Glutamatergic neuron (in vitro differentiated cells): ENCODE measurements at places on chromosomes 2 and 18. TPM values are rescaled to one million over a fixed set of nuclear protein-coding genes. Genes with fewer than 3 reads are reported as not detected.

DNA sequence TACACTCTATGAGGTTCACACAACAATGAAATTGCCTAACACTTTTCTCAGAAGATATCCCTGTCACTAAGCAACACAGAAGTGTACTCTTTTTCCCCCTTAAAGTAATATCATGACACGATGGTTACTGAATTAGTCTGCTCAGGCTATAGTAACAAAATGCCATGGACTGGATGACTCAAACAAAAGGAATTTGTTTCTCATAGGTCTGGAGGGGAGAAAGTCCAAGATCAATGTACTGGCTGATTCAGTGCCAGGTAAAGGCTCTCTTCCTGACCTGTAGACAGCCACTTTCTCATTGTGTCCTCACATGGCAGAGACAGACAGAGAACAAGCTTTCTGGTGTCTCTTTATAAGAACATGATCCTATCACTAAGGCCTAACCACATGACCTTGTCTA is 211.9 kb downstream of the RBM43 start:
- H3K4me1 ChIP-seq, result peaks cover 4% of the 10 kb centered on the region
- no peak overlapping the region for H3K27ac ChIP-seq
- DNase-seq, result no peak
- no peak overlapping the region for H3K4me3 ChIP-seq

GRCh38 chr2:28247290-28247689 is 145.4 kb upstream of the FOSL2 start:
- peak overlapping the region; percentile 79 for H3K27ac ChIP-seq
- H3K27me3 ChIP-seq, result no peaks in the 10 kb centered on the region

The NT5DC4 gene
- total RNA-seq, result not detected

The CNDP1 gene
- 0.27 TPM for total RNA-seq

The CHST9 gene
- total RNA-seq, result not detected

The SOCS6 gene
- total RNA-seq, result 12.4 TPM

DNA sequence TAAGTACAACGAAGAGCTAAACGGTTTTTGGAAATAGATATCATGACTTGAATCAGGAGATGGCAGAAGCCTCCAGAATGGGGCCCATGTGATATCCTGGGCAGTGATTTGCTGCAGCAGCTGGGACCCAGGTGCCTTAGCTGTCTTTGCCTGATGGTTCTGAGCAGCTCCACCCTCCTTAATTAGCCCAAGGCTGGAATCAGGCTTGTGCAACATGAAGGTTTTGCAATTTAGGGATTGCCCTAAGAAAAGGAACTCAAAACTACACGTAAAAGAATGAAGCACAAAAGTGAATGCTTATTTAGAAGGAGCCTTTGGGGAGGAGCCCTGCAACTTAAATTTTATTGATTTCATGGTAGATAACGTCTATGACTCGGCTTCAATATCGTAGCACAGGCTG is 17.3 kb upstream of the CNDP2 start:
- no peak overlapping the region for H3K27ac ChIP-seq
- H3K4me1 ChIP-seq, result no peaks in the 10 kb centered on the region
- H3K27me3 ChIP-seq, result no peaks in the 10 kb centered on the region
- DNase-seq, result no peak

The FTCDNL1 gene
- 0.74 TPM for total RNA-seq

DNA sequence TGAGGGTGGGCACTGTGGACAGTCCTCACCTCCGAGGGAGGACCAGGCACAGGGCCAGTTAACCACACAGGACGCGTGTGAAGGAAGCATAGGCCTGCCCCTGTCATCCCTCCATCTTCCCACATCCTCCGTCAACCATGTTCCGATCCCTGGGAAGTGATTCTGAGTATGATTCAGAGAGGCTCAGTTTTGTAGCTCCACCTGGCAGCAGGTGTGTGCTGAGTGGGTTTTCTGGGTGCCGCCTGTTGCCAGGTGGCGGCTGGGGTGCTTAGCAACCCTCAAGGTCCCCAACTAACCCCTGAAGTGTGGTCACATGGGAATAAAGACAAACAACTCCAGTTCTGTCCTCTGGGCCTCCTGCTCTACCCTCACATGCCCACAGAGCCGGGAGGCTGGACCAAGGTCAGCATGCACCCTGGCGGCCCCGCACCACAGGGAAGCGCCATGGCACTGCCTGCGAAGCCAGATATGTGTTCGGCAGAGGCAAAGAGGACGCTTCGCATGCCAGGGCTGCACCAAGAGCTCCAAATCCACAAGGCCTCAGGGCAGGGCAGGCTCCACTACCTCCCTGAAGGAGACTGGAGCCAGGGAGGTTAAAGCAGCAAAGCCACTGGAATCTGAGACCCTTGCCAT is 60.0 kb downstream of the ADCY3 start:
- no peaks in the 10 kb centered on the region for H3K36me3 ChIP-seq
- H3K27ac ChIP-seq, result no peak overlapping the region
- DNase-seq, result no peak
- H3K27me3 ChIP-seq, result peaks cover 7% of the 10 kb centered on the region
- H3K4me3 ChIP-seq, result no peak overlapping the region

GRCh38 chr2:120310136-120310535 is 35.8 kb upstream of the INHBB start:
- peaks cover 6% of the 10 kb centered on the region for H3K27me3 ChIP-seq
- no peak overlapping the region for H3K4me3 ChIP-seq
- no peaks in the 10 kb centered on the region for H3K36me3 ChIP-seq

- DNase-seq, result no peak
- H3K36me3 ChIP-seq, result peaks cover 5% of the 10 kb centered on the region
- no peak overlapping the region for H3K27ac ChIP-seq
- H3K27me3 ChIP-seq, result peaks cover 2% of the 10 kb centered on the region
- no peak overlapping the region for H3K4me3 ChIP-seq
Measured at GRCh38 chr2:162330881-162331280, 12.4 kb upstream of the IFIH1 start.

DNA sequence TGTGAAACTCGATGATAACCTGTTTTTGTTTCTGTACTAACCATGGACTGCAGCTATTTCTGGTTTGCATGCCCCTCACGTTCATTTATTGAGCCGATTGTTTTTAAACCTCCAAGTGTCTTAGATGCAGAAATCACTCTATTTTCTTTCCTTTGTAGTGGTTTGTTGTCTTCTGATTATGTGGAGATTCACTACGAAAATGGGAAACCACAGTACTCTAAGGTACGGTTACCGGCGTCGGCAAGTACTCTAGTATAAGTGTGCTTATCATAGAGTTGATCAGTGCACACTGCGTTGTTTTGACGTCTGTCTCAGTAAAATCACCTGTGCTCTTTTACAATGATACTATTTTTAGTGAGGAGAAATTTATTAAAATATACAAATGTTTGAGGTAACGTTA is 87.4 kb downstream of the ADAM23 start:
- H3K4me1 ChIP-seq, result peaks cover 2% of the 10 kb centered on the region
- no peak overlapping the region for H3K4me3 ChIP-seq
- no peaks in the 10 kb centered on the region for H3K36me3 ChIP-seq

- H3K4me3 ChIP-seq, result no peak overlapping the region
- no peaks in the 10 kb centered on the region for H3K36me3 ChIP-seq
- H3K4me1 ChIP-seq, result peaks cover 8% of the 10 kb centered on the region
- no peak for DNase-seq
- no peak overlapping the region for H3K27ac ChIP-seq
Measured at GRCh38 chr18:52228166-52228565, 111.8 kb upstream of the DCC start.

- no peaks in the 10 kb centered on the region for H3K4me1 ChIP-seq
- H3K4me3 ChIP-seq, result no peak overlapping the region
- DNase-seq, result no peak
- H3K27me3 ChIP-seq, result no peaks in the 10 kb centered on the region
- no peak overlapping the region for H3K27ac ChIP-seq
- H3K36me3 ChIP-seq, result no peaks in the 10 kb centered on the region
Measured at GRCh38 chr18:62364558-62364957, 39.4 kb downstream of the TNFRSF11A start.

The PSMA8 gene
- total RNA-seq, result not detected

The DOK6 gene
- 19.7 TPM for total RNA-seq

DNA sequence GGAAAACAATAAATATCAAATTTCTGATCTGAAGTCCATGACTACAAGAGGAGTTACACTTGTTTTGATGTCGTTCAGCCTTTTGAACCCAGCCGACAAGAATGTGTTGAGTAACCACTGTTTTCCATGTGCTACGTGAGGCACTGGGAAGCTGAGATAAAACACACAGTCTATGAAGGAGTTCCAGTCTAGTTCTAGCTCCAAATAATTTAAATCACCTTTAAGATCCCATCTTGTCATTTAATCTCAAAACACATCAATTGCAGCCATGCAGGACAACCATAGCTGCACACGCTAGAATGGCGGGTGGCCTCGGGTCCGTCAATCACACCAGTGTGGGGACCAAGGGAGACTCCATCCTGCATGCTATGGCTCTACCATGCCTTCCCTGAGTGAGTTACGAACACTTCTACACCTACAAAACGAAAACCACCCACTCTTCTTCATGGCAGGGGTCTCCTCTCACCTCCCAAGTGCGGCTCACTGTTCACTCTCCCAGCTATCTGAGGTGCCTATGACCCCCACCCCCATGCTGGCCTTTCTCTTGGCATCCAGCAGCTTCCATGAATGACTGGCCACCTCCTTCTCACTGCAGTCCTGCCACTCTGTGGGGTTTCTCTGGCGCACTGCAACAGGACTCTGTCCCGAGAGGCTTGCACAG is 3.8 kb downstream of the FHL2 start:
- peaks cover 7% of the 10 kb centered on the region for H3K36me3 ChIP-seq
- no peaks in the 10 kb centered on the region for H3K4me1 ChIP-seq
- H3K27me3 ChIP-seq, result peaks cover 5% of the 10 kb centered on the region
- no peak overlapping the region for H3K4me3 ChIP-seq
- DNase-seq, result no peak
- H3K27ac ChIP-seq, result no peak overlapping the region

DNA sequence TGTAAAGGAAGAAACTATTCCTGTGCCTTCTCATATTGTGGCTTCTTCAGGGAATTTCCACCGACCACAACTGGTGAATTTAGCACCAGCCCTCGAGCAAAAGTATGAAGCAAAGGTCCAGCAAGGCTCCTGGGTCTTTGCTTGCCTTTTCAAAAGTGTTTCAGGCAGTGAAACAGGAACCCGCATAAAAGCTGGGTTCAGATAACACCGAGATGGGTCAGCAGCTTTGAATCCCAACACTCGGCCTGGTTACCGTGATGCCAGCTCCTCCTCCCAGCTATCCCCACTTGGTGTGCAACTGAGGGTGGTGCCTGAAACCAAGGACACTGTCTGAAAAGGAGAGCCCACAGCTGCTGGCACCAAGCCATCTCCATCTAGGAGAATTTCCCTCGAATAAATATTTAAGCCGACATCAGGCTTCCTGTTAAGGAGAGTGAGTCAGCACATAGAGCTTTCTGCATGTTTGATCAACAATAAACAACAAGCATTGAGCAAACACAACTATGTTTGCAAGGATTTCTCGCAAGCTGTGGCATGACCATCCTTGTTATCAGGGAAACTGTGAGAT is 69.5 kb downstream of the ANTXR1 start:
- no peak for DNase-seq
- no peaks in the 10 kb centered on the region for H3K4me1 ChIP-seq
- H3K4me3 ChIP-seq, result no peak overlapping the region

DNA sequence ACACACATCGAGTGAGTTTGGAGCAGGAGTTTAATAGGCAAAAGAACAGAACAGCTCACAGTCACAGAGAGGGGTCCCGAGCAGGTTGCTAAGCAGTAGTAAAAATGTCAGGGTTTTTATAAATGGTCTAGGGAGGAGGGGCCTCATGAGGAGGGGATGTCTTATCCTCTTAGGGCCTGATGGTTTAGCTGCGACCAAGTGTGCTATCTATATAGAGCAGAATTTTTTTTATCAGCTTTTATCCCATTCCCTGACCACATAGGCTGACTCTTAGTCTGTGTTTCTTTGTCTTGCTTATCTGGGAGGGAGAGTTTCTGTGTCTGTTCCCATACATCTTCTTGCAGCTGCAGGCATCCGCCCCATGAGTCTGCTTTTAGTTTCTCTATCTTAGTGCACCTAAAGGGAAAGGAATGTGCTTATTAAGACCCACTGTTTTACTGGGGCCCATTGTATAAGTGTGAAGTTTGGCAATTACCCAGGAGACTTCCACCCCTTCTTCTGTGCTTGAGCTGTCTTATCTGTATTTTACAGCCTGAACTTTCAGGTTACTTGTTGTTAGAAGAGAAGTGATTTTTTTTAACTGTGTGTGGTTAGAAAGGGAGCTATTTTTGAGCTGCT is 30.4 kb upstream of the GMCL1 start:
- no peaks in the 10 kb centered on the region for H3K36me3 ChIP-seq
- H3K4me3 ChIP-seq, result no peak overlapping the region
- peaks cover 4% of the 10 kb centered on the region for H3K4me1 ChIP-seq
- H3K27me3 ChIP-seq, result peaks cover 1% of the 10 kb centered on the region
- H3K27ac ChIP-seq, result no peak overlapping the region
- no peak for DNase-seq

The ALPP gene
- total RNA-seq, result 0.34 TPM

The BMP10 gene
- total RNA-seq, result not detected

The C2orf81 gene
- 3.7 TPM for total RNA-seq

GRCh38 chr2:161946489-161947107 is 127.4 kb downstream of the DPP4 start:
- H3K36me3 ChIP-seq, result no peaks in the 10 kb centered on the region
- H3K27ac ChIP-seq, result no peak overlapping the region
- DNase-seq, result no peak

DNA sequence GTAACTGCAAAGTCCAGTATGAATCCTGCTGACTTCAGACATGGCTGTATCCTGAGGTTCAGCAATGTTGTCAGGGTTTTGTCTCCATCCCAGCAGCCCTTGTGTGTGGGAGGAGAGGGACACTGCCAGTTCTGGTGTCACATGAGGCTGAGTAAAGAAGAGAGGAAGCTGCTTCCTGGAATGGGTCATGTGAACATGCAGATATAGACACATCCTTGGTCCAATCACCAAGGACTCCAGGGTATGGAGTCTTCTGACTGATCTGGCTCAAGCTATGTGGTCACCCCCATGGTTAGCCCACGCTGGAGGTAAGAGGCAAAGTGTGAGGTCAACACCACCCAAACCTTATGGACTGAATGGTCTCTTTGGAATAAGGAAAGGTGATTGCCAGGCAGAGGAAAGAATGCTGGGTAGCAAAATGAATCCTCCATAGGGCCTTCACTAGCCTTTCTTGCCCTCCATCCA is 134.4 kb upstream of the SLC1A4 start:
- H3K27ac ChIP-seq, result no peak overlapping the region
- no peak overlapping the region for H3K4me3 ChIP-seq
- no peaks in the 10 kb centered on the region for H3K36me3 ChIP-seq
- H3K27me3 ChIP-seq, result peaks cover 3% of the 10 kb centered on the region
- peaks cover 29% of the 10 kb centered on the region for H3K4me1 ChIP-seq

The WNT6 gene
- total RNA-seq, result 0.66 TPM

The FEZ2 gene
- total RNA-seq, result 47.3 TPM

DNA sequence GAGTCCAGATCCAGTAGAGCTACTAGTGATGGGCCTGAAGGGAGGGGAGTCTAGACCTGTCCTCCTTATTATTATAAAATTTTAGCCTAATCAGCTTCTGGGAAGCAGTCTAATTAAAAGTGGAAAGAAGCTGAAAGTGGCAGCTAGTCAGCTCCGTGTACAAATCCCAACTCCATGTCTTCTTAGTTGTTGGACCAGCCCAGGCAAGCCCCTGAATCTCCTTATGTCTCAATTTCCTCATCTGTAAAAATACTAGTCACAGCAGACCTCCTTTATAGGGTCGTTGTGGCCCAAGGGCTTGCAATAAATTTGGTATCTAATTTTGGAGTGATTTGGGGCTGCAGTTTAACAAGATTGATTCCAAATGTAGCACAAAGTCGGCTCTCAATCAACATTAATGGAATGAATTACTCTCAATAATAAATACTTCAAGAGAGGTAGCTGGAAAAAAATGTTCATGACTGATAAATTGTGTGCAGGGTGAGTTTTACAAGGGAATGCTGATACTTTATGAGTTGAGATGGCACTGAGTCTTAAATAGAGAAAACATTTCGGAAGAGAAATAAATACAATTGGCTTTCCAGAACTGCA is 118.3 kb upstream of the NDUFV2 start:
- H3K4me3 ChIP-seq, result no peak overlapping the region
- H3K4me1 ChIP-seq, result peaks cover 29% of the 10 kb centered on the region
- H3K27me3 ChIP-seq, result no peaks in the 10 kb centered on the region
- no peaks in the 10 kb centered on the region for H3K36me3 ChIP-seq
- no peak overlapping the region for H3K27ac ChIP-seq
